ENCODE measurements at places on chromosomes 5 and 9.

GRCh38 chr5:133917785-133918184 lies 50.6 kb downstream of the C5orf15 start:
- DNase-seq = no peak

- no peak for DNase-seq
Observed at GRCh38 chr5:153489611-153490010, 859 bp upstream of the GRIA1 start.

DNA sequence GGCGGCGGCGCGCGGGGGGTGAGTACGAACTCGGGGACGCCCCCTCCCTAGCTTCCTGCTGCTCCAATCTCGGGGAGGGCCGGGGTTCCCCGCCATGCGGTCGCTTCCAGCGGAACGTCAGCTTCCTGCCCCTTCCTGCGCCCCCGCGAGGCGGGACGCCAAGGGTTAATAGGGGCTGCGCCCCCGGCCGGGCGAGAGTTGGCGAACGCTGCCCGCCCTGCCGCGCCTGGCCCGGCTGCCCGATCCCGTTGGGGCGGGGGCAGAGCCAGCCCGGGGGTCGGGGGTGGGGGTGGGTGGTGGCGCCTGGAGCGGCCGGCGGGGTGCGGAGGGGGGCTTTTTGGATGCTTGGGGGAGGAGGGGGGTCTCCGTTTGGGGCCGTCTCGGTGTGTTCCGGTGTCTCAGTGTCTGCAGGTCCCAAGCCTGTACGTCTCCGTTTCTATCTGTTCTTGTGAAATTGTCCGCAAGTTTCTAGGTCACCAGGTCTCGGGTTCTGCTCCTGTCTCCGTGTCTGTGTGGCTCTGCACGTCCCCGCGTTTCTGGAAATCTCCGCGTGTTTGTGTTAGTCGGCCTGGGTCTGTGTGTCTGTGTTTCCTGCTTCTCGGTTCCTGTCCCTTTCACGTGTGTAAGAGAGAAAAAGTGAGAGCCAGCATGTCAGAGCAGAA lies 789 bp downstream of the COL27A1 start:
- no peak for DNase-seq

- DNase-seq = no peak
Observed at GRCh38 chr5:74669821-74670220, 15.2 kb upstream of the HEXB start.

- DNase-seq = no peak
Observed at GRCh38 chr5:133534566-133534965, 77.8 kb downstream of the FSTL4 start.

GRCh38 chr5:143665866-143666265 lies 146.1 kb upstream of the HMHB1 start:
- no peak for DNase-seq

- no peak for DNase-seq
Observed at GRCh38 chr9:127313042-127313560, 48.5 kb downstream of the GARNL3 start.

- no peak for DNase-seq
Observed at GRCh38 chr5:2779459-2779858, 28.0 kb upstream of the IRX2 start.

DNA sequence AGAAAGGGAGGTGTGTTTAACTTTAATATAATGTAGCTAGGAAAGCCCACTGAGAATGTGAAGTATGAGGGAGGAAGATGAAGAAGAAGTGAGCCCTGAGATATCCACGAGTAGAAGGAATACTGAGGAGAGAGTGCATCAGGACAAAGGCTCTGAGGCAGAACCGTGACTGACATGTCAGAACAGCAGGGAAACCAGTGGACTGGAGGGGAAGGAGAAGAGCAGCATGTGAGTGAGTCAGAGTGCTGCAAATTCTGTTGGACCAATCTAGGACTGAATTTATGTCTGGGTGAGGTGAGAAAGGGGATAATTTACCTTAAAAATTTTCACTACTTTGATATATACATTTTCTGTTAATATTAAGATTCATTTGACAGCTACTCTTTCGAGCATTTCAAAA lies 110.3 kb downstream of the ST8SIA4 start:
- no peak for DNase-seq

GRCh38 chr5:32233696-32234447 lies 59.8 kb upstream of the GOLPH3 start:
- DNase-seq = no peak

DNA sequence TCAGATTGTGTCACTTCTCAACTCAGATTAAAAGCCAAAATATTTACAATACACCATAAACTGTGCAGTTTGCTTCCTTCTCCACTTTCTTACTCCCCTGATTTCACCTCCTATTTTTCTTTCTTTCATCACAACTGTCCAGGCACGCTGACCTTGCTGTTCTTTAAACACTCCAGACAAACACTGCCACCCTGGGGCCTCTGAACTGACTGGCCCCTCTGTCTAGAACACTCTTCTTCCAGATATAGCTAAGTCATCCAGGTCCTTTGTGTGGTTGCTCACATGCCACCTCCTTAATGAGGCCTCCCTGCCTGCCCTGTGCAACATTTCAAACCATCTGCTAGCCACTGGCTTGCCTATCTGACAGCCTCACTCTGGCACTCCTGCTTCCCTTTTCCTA lies 46.6 kb downstream of the ATG10 start:
- DNase-seq = no peak

- no peak for DNase-seq
Observed at GRCh38 chr5:157464519-157465171, 4.6 kb downstream of the NIPAL4 start.

DNA sequence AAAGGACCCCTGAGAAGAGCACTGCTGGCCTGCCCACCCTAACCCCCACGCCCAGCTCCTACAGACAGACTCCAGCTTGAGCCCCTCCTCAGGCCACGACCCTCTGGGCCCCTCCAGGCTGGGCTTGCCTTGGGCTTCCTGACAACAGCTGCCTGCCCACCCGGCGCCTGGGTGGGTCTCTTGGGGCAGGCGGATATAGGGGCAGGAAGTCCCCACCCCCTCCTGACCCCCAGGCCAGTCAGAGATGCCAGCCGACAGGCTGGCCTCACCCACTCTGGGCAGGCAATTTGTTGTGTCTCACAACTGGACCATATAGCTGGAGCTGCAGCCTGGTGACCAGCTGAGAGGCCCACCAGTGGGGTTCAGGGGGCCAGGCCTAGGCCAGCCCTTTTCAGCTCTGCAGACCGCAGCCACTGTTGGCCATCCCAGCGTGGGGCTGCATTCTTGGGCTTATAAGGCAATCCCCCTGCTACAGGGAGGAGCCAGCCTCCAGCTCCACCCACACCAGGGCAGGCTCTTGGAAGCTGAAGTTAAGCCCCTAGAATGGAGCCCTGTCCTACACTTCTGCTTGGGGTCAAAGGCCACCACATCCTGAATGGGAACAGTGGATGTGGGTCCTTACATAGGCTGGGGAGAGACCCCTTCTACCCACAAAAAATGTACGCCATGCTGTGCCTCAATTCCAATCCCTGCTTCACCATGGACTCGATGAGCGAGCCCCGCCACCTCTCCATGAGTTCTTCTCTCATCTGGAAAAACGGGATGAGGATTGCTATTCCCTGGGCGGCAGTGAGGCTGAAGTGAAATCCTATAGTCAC lies 2.0 kb downstream of the PDLIM7 start:
- peak; percentile 74 for DNase-seq

DNA sequence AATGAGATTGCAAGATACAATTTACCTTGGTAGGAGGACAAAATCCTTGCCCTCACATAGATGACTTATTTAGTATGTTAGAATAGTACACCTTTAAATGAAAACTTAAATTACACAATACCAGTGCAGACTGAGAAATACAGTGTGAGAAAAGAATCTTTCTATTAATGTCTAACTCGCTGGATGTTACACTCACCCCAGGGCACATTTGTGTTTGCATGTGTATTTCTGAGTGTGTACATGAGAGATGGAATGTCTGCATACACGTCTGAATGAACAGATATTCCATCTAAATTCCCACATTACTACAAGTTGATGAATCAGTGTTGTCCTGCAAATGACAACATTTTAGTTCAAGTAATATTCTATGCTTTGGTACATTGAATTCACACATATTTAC lies 99.8 kb downstream of the KLHL3 start:
- no peak for DNase-seq

DNA sequence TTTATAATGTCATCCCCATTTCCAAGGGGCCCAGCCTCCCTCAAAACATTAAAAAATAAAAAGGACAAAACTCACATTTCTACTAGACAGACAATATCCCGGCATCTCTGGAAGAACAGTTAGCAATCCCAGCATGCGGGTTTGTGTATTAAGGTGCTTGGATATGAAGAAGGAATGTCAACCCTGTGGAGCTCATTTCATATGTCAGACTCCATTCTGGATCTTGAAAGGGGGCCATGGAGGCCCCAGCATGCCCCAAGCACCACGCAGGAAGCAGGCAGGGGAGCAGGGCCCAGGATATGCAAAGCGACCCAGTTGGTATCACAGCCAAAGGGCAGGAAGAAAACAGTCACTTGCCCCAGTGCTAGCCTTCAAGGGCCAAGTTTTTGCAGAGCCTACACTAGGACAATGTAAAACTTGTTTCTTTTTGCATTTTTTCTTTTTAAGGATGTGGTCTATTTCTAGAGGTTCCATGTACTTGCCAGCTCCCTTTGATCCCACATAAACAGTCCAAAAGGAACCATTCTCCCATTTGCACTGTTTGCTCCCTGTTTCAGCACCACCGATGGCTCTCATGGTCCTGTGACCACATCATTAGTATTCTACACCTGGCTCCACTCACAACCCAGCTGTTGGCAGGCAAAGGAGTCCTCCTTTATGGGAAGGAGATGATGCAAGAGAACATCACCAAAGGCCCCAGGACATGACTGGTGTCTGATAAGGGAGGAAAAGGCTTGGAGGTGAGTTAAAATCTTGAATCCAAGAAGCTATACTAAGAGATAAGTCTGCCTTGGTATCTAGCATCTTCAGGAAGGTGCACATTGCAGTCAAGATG lies 58.3 kb downstream of the FGF1 start:
- DNase-seq = no peak

DNA sequence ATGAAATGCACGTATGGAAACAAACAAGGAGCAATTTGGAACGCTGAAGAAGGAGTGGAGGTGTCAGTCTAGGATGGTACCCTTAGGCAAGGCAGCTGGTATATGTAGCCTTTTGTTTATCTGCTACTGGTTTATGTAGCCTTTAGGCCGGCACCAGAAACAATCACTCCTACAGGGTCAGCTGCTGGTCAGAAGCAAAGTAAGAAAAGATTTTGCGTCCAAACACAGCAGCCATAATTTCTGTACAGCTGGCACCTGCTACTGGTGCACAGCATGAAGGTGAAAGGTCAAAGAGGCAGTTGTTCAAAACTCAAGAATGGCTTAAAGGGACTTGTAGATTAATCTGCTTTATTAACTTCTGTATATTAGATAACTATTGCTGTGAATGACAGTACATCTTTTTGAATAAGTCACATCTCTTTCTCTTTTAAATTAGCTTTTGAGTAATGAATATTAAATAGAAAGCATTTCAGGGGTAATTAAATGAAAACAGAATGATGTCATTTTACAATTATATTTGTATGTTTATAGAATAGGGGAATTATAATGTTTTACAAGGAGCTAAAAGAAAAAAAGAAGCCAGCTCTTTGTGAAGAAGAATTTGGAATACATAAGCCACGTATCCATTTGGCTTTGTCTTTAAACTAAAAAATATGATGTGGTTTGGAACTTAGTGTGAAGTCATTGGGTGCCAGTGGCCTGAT lies 33.1 kb upstream of the TLX3 start:
- no peak for DNase-seq

GRCh38 chr9:74115976-74116375 lies 381.2 kb upstream of the RORB start:
- no peak for DNase-seq

DNA sequence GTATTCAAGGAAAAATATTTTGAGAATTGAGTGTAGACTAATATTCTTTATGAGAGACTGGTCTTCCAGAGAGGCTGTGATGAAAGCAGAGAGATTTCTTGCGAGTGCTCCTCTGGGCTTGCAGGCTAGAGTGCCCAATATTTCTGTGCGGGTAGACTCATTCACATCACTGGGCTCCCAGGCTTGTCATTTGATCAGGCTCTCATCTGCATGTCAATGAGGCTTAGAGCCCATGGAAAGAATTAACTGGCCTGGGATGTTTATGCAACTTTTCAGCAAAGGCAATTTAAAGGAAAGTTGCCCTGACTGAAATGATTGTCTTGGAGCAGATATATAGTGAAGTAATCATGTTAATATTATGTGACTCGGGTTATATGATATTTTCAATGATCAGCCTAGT lies 42.3 kb downstream of the SNCAIP start:
- DNase-seq = peak; percentile 33

DNA sequence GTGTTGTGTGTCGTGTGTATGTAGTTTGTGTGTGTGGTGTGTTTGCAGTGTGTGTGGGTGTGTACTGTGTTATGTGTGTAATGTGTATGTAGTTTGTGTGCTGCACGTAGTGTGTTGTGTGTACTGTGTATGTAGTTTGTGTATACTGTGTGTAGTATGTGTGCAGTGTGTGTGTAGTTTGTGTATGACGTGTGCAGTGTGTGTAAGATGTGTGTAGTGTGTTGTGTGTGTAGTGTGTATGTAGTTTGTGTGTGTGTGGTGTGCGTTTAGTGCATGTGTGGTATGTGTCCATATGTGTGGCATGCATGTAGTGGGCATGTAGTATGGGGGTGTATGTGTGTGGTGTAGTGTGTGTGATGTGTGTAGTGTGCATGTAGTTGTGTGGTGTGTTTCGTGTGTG lies 39.6 kb downstream of the SYK start:
- no peak for DNase-seq

DNA sequence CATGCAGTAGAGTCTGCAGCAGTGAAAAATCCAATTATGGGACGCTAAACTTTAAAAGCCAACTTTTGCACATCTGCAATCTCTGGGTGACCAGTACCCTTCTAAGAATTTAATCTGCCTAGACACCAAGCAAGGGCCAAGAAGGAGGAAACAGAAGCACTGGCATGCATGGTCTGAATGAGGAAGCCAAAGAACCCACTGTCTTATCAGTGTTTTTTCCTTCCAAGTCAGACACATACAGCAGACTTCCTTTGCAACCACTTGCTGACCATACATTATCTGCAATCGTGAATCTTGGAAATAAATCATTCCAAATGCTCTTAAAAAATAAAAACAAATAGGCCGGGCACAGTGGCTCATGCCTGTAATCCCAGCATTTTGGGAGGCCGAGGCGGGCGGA lies 65.9 kb downstream of the DEPDC1B start:
- DNase-seq = no peak

GRCh38 chr5:141866096-141866495 lies 12.1 kb downstream of the PCDH1 start:
- no peak for DNase-seq

- DNase-seq = no peak
Observed at GRCh38 chr5:68371607-68372006, 156.1 kb downstream of the PIK3R1 start.

GRCh38 chr5:149780043-149780737 lies 50.1 kb downstream of the PPARGC1B start:
- DNase-seq = no peak

- no peak for DNase-seq
Observed at GRCh38 chr5:116520771-116521170, 53.9 kb downstream of the SEMA6A start.
